Testis (tissue), 5 donors: ENCODE measurements at places on chromosomes 11 and 22.

DNA sequence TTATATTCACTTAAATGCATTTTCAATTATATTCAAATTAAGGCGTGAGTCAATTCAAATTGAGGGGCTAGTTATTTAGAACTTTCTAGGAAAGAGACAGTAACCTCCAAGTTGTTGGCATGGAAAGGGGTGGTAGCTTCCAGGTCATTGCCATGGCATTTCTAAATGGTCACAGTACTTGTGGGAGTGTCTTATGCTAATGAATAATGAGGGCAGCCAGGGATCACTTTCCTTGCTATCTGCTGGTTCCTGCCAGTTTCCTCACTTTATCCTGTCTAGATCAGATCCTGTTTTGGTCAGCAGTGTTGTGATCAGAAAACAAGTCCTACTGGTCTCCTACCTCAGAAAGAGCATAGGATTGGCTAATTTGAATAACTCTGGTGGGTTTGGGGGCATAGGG is 21.8 kb upstream of the RNASEH2C start:
- no peak for DNase-seq

- DNase-seq: no peak
These were observed 46.3 kb upstream of the RAPSN start for GRCh38 chr11:47495011-47495855.

DNA sequence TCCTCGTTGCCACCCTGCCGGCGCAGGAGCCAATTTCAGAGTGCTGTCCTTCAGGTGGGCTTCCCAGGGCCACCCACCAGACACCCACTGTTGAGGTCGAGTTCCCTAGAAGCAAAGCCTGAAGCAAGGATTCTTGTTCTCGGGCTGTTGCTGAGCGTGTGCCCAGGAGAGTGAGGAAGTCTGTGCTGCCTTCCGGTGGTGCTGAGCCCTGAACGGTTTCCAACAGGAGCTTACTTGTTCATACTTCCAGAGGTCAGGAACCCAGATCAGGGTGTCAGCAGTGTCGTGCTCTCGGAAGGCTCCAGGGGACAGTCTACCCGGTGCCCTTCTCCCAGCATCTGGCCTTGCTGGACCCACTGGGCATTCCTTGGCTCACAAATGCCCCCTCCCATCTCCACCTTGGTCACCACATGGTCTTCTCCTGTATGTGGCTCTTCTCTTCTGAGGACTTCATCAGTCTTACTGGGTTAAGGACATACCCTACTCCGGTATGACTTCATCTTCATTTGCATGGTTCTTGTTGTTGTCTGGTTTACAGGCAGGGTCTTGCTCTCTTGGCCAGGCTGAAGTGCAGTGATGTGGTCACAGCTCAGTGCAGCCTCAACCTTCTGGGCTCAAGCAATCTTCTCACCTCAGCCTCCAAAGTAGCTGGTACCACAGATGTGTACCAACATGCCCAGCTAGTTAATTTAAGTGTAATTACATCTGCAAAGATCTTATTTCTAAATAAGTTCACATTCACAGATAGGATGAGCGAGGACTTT is 11.2 kb downstream of the SLC25A1 start:
- no peak for DNase-seq

GRCh38 chr11:122253589-122254231 is 137.7 kb upstream of the BLID start:
- DNase-seq: no peak

GRCh38 chr22:41367039-41367679 is 14.6 kb upstream of the TEF start:
- DNase-seq: peak; percentile 96

DNA sequence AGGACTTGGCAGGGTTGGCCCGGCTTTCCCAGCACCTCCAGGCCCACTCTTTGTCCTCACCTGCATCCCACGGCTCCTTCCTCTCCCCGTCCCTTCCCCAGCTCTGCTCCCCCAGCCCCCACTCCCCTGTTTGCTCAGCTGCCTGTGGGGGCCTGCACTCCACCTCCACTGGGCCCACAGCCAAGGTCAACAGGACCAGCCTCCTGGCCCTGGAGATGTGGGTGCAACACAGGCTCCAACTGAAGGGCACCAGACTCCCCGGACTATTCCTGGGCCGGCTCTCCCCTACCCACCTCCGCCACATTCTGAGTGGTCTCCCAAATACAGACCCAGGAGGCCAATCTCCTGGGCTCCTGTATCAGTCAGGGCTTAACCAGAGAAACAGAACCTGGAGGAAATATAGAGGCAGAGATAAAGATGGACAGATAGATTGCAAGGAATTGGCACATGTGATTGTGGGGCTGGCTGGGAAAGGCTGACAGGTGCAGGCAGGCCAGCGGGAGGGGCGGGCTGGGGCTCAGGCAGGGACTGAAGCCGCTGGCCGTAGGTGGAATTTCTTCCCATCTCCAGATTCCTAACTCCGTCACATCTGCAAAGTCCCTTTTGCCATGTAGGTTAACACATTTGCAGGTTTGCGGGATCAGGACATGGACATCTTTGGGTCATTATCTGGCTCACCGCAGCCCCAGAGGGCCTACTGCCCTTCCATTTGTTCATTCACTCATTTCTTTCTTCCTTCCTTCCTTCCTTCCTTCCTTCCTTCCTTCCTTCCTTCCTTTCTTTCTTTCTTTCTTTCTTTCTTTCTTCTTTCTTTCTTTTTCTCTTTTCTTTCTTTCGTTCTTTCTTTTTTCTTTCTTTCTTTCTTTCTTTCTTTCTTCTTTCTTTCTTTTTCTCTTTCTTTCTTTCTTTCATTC is 45.8 kb upstream of the MYH9 start:
- no peak for DNase-seq

DNA sequence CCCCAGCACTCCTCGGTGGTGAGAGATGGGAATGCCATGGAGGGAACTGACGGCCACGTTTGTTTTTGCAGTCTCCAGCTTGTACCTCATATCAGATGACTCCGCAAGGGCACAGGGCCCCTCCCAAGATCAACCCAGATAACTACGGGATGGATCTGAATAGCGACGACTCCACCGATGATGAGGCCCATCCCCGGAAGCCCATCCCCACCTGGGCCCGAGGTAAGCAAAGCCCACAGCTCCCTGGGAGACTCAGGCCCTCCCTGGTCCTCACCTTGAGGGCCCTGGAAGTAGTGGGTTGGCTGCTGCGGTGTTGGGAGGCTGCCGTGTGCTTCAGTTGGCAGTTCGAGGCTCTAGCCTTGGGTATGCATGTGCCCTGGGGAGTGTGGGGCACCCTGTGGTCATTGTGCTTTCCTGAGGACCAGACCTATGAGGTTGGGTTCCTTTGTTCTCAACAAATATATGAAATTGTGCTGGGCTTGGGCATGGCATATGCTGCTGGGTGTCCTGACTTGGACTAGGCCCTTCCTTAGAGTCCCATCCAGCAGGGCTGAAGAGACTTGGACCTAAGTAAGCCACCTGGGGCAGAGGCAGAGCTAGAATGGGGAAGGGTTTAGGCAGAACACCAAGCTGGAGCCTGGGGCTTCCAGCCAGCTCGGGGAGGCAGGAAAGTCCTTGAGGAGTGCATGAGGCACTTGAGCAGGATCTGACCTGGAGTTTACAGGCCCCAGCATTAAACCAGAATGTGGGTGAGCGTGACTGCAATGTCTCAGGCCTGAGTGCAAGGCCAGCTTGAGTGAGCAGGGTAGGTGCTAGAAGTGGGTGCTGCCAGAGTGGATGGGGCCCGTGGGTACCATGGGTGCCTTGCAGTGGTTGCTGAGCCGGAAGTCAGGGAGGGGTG is 26.4 kb downstream of the INCENP start:
- peak; percentile 7 for DNase-seq

DNA sequence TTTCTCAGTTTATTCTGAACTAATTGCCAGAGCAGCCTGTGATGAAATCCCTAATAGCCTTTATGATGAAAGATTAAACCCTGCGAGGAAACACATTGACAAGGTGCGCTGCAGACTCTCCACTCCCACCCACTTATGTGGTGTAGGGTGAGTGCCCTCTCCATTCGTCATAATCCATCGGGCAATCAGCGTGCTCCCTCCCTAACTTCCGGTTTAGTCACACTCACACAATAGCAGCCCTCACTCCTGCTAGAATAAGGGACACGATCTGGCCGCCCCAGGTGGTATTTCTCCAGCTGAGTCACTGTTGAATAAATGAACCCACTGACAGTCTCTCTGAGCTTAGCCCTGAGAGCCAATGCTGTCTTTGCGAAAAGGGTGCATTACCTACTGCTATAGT is 188.3 kb downstream of the OPCML start:
- no peak for DNase-seq

- no peak for DNase-seq
These were observed 128.1 kb downstream of the DBX1 start for GRCh38 chr11:20032127-20032526.

DNA sequence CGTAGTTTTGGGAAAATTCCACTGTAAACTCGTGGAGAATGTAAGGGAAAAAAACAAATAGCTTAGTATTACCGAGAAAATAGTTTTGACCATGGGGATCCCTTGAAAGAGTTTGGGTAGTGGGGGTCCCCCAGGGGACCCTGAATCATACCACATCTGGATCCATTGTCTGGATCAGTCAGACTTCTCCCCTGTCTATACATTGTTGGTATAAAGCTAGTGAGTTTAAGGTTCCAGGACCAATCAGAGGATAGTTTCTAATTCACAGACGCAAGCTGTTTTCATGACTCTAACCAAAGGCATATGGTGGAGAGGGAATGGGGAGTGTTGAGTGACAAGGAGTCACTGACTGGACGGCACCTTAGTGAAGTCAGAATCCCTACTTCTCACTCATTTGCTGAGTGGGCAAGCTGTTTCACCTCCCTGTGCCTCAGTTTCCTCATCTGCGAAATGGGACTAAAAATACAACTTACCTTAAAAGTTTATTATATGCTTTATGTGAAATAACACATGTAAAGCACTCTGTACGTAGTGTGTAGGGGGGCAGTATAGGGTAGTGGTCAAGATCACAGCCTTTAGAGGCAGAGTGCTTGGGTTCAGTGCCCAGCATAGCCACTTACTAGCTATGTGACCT is 90.2 kb downstream of the TRAF6 start:
- DNase-seq: no peak

DNA sequence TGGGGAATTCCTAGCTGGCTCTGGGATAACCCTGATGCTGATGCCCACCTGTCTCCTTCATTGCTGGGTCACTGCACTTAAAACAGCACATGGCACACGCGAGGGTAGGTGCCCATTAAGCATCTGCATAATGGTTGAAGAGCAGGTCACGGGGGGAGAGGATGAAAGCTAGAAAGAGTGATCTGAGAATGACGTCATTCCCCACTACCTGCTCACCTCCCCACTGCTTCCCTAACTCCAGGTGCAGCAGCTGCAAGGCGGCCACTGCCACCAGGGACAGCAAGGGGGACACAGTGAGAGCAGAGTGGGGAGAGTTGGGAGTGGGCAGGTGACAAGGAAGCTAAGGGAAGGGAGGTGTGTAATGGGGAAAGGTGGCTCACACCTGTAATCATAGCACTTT is 27.0 kb downstream of the ADA2 start:
- no peak for DNase-seq

- no peak for DNase-seq
These were observed 429.6 kb downstream of the METTL15 start for GRCh38 chr11:28537822-28538221.

DNA sequence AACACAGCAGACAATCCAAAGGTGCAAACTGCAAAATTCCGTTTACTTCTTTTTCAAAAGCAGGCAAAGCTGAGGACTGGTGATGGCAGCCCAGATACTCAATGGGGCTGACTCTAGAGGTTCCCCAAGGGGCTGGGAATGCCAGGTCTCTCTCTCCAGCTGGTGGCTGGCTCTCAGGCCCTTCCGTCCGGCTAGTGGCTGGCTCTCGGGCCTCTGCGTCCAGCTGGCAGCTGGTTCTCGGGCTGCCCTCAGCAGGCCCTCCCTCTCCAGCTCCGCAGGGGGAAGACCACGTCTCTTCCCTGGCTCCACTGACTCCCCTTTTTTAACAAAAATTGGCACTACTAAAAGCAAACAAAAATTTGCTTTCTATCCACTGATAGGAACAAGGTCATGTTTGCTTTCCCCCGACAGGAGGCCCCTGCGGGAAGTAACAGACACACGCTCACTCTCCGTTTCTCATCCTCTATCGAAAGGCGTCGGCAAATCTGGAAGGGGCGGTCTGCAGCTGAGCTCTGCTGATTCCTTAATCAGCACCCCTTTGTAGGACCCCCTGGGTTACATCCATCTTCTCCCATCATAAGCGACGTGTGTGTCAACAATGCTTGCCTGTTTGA is 381.4 kb downstream of the BRD1 start:
- no peak for DNase-seq

GRCh38 chr11:134040386-134041302 is 28.2 kb upstream of the JAM3 start:
- DNase-seq: no peak

GRCh38 chr22:26226538-26227297 is 57.5 kb downstream of the SEZ6L start:
- no peak for DNase-seq

DNA sequence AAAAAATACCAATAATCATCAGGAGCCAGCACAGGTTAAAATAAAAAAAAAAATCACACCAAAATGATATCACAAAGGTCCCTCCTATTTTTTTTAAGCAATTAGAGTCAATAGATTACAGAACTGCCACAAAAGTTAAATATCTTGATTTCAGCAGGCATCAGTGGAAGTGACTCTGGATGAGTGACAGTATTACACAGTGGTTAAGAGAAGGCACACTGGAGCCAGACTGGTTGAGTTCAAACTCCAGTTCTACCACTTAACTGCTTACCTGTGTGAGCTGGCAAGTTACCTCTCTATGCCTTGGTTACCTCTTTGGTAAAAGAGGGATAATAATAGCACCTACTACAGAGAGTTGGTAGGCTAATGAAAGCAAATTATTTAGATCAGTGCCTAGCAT is 148.5 kb downstream of the ATG16L2 start:
- no peak for DNase-seq

DNA sequence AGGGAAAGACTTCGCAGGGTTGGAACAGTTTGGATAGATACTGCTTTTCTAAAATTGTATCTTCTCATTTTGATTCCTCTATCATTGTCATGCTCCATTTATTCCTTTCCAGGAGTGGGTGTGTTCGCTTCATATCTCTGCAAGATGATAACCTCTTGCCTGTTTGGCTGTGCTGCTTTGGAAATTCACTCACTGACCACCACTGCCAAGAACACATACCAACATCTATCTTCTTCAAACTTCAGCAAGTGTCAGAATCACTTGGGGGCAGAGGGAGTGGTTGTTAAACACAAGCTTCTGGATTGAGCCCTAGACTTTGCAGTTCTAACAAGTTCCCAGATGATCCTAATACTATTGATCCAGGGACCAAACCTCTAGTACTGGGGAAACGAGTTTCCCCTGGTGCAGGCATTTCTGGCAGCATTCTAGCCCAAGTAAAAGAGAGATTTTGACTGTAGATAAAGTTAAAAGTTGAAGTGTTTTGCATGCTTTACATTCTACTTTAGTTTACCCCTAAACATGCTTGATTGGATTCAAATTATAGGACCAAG is 11.5 kb upstream of the DKK3 start:
- DNase-seq: peak; percentile 63

- DNase-seq: no peak
These were observed 40.1 kb downstream of the DGCR2 start for GRCh38 chr22:19082101-19082500.

- no peak for DNase-seq
These were observed 30.0 kb upstream of the POU2AF1 start for GRCh38 chr11:111408789-111409727.

- no peak for DNase-seq
These were observed 76.1 kb downstream of the CABIN1 start for GRCh38 chr22:24087071-24087795.

- DNase-seq: no peak
These were observed 95.9 kb downstream of the FBXO7 start for GRCh38 chr22:32570501-32570900.
